Body of pancreas (tissue), 4 donors: ENCODE measurements at places on chromosomes 5 and 9. TPM values are rescaled to one million over a fixed set of nuclear protein-coding genes. Genes with fewer than 3 reads are reported as not detected.

DNA sequence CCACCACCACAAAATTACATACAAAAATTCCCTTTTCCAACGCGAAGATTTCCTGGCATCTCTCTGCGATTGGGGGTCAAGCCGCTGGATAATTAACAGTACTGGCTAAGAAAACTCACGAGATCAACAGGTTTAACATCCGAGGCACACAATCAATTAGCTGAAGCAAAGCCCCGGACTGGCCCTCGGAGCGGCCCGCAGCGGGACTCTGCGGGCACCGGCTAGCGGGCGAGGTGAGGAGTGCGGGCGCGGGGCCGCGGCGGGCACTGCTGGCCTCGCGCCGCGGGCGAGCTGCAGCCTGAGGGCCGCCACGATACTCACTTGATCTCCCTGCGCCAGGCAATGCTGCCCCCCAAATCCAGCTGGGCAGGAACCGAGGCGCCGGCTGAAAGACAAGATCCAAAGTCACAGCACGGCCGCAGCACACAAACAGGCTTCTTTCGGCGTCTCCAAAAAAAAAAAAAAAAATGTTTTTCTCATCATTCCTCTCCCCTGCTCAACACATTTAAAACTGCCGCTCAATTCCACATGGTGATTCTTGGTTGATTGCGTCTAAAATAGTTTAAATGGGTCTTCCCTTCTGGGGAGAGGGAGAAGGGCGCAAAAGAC, 210.2 kb downstream of the MEF2C start:
- H3K4me1 ChIP-seq = peaks cover 21% of the 10 kb centered on the region
- H3K4me3 ChIP-seq = no peak overlapping the region
- no peak for DNase-seq
- H3K36me3 ChIP-seq = no peaks in the 10 kb centered on the region
- H3K27ac ChIP-seq = no peak overlapping the region

DNA sequence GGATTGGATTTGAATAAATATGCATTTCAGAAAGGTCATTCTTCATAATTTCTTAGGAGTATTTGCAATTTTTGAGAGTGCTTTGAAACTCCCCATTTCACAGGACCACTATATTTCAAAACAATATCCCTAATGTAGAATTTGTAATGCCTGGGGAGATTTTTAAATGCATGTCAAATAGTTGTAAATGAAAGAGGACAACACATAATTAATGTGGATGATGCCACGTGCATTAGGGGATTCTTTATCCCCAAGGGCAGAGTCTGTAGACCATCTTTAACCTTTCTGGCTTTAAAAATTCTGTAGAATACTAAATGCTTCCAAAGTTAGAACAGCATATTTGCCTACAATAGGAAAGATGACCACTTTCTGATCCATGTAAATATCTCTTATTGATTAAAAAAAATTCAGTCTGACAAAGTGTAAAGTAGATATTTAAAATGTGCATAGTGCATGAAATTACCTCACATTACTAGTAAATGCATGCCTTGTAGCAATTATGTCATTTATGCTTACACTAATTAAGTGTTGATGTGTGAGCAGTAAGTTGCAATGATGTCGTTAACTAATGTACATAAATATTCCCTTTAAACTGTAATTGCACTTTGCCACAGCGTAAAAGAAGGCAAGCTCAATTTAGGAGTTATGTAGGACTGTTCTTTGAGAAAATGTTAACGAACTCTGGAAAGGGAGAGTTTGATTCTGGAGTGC, 416.1 kb downstream of the PSAT1 start:
- no peaks in the 10 kb centered on the region for H3K4me1 ChIP-seq
- no peak for DNase-seq
- no peaks in the 10 kb centered on the region for H3K36me3 ChIP-seq
- H3K27ac ChIP-seq = no peak overlapping the region
- no peaks in the 10 kb centered on the region for H3K27me3 ChIP-seq
- no peak overlapping the region for H3K4me3 ChIP-seq

DNA sequence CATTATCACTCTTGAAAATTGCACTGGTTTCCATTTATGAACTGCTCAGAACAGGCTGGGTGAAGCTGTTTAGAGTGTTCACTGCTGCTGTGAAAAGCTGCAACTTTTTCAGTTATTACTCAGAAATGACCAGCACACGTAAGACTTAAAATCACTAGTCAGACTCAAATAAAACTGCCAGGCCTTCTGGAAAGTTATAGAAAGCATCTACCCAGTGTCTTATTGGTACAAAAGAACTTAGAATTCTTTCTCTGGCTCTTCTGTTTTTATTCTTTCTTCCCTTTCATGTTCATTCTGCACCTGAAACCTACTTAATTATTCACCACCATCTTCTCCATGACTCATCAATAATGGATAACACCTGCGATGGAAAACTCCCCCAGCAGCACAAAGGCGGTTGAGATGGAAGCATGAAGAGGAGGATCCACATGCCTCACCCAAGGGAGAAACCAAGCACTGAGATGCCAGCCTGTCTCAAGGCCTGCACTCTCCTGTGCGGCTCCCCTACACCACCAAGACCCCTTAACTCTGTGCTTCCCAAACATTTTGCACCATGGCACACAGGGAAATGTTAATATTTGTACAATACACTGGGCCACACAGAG, 171.9 kb downstream of the ENTREP1 start:
- peaks cover 5% of the 10 kb centered on the region for H3K4me1 ChIP-seq
- no peaks in the 10 kb centered on the region for H3K36me3 ChIP-seq
- DNase-seq = no peak
- no peak overlapping the region for H3K27ac ChIP-seq

GRCh38 chr9:136951541-136952320, at the start of gene LCN12:
TSS of gene LCN12 (plus strand) at chr9:136952273. CDS start at chr9:136952328, 55 bp downstream.
- no peaks in the 10 kb centered on the region for H3K27me3 ChIP-seq
- DNase-seq = no peak
- no peak within 1 kb of the TSS for H3K4me3 ChIP-seq
- peaks cover 47% of the 10 kb centered on the region for H3K4me1 ChIP-seq
- no peaks in the 10 kb centered on the region for H3K36me3 ChIP-seq

GRCh38 chr5:84275609-84276008, 109.1 kb downstream of the EDIL3 start:
- no peaks in the 10 kb centered on the region for H3K27me3 ChIP-seq
- no peak overlapping the region for H3K27ac ChIP-seq
- no peaks in the 10 kb centered on the region for H3K4me1 ChIP-seq
- no peaks in the 10 kb centered on the region for H3K36me3 ChIP-seq
- DNase-seq = no peak

TTLL11 gene
- total RNA-seq = 16.8 TPM
